Midbrain (tissue), 1 donor: ENCODE measurements at places on chromosomes 2 and 18.

- no peak for DNase-seq
Observed at GRCh38 chr2:239697399-239698164, 296.8 kb upstream of the HDAC4 start.

- DNase-seq, result no peak
Observed at GRCh38 chr2:178829981-178830380, 22.8 kb upstream of the TTN start.

DNA sequence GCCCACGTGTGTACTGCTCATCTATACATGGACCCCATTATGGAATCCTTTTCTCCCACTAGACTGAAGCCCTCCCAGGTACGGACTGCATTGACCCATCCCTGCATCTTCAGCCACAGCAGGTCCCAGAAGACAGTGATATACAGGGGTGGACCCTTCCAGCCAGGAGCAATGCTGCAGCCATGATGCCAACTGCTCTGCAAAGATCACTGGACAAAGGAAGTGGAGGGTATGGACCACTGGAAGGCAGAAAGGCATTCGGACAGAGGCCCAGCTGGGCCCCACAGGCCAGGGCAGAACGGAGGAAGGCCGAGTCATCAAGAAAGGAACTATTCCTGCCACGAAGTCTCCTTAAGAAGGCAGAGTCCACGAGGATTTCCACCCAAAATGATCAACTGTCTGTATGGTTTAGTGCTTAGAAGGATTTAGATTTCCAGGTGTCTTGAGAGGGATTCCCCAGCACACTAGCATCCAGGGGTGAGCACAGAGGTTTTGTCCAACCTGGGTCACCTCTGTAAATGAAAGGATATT is 93.4 kb downstream of the TWIST2 start:
- no peak for DNase-seq

DNA sequence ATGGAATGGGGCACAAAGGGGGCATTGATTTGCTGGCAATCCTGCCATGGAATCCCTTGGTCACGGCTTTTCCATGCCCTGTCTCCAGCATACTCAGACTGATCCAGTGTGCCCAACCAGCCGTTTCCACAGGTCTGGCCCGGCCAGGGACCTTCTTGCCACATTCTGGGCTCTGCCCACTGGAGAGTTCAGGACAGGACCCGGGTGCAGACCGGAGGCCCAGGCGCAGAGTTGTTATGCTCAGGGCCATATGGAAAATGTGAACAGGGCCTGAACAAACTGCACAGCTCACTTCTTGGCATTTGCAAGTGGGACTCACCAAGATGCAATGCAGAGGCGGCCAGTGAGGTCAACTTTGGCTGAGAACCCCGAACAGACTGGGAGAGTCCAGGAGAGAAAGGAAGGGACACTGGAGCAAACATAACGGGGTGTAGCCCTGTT is 15.6 kb upstream of the ASAP2 start:
- peak; percentile 30 for DNase-seq

DNA sequence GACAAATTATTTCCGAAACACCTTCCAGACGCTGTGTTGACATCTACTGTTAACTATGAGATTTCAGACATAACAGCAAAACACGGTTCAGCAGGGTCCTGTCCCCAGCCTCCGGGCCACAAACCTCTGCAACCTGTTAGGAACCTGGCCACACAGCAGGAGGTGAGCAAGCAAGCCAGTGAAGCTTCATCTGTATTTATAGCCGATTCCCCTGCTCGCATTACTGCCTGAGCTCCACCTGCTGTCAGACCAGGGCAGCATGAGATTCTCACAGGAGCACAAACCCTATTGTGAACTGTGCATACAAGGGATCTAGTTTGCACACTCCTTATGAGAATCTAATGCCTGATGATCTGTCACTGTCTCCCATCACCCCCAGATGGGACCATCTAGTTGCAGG is 31.1 kb downstream of the NDUFA10 start:
- no peak for DNase-seq

GRCh38 chr2:187964746-187965145 is 326.9 kb upstream of the GULP1 start:
- no peak for DNase-seq

DNA sequence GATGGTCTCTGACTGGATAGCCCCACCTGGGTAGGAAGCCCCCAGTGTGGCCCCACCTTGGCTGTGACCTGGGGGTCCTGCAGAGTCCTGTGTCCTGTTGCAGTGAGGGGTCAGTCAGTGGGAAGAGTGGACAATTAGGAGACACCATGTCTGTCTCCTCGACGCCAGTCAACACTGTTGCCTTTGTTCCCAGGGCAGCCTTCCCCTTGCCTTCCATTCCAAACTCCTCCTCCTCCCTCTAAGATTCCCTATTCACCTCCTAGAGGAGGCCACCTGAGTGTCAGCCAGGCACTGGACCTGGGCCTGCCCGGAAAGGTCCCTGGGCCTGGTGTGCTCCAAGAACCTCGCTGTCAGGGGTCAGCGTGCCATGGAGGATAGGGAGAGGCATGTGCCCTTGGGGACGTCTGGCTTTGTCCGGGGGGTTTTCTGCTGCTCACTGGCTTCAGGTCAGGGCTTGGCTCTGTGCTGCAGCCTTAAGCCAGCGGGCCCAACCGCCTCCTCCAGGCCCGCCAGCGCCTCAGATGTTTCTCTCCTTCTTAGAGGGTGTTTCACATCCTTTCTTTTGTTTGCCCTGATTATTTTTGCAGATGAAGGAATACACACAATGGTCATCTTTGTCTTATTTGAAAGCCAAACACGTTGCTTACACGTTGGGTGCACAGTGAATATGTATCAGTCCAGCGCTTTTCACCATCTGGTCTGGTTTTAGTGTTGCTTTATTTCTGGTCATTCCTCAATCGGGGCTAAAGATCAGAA is 68.9 kb downstream of the HPCAL1 start:
- DNase-seq, result peak; percentile 13
